ENCODE measurements at places on chromosomes 4 and X.

DNA sequence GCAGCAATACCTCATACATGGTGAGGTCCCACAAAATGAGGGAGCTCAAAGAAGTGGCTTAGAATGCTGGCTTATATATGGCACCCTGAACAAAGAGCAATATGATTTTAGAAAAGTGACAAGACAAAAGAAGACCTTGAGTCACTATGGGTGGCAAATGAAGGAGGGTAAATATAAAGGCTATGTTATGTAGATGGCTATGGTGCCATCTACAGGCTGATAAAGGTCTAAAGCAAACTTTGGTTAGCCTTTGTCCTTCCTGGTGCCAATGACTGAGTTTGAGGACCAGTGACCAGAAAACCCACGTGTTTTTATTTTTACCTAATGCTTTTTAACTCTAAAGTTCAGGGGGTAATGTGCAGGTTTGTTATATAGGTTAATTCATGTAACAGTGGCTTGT lies 151.8 kb downstream of the CCNG2 start:
- H3K36me3 ChIP-seq, result no peaks in the 10 kb centered on the region
- H3K27ac ChIP-seq, result no peak overlapping the region
- H3K27me3 ChIP-seq, result peaks cover 33% of the 10 kb centered on the region
- H3K4me3 ChIP-seq, result no peak overlapping the region
- DNase-seq, result no peak

GRCh38 chr4:121789455-121789854 lies 11.7 kb upstream of the EXOSC9 start:
- no peaks in the 10 kb centered on the region for H3K27me3 ChIP-seq
- H3K4me3 ChIP-seq, result no peak overlapping the region
- H3K27ac ChIP-seq, result no peak overlapping the region
- DNase-seq, result no peak
- H3K4me1 ChIP-seq, result no peaks in the 10 kb centered on the region
- no peaks in the 10 kb centered on the region for H3K36me3 ChIP-seq

DNA sequence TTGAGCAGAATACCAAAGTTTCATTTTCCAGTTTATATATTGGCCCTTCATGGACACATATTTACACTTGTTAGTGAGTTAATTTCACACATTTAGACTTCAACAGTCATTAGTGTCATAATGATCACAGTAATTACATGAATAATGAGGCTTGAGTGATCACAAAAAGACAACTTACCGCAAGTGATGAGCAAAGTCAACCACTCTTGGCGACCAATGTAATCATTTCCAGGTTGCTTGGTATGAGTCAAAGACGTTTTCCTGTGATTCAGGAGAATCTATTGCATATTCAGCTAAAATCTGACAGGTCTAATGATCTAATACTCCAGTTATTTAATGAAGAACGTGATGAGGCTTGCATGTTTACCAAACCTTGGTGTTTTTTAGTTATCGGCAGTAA lies 407.9 kb upstream of the TENM3 start:
- H3K36me3 ChIP-seq, result no peaks in the 10 kb centered on the region
- peaks cover 3% of the 10 kb centered on the region for H3K4me1 ChIP-seq
- H3K27ac ChIP-seq, result no peak overlapping the region
- DNase-seq, result no peak

DNA sequence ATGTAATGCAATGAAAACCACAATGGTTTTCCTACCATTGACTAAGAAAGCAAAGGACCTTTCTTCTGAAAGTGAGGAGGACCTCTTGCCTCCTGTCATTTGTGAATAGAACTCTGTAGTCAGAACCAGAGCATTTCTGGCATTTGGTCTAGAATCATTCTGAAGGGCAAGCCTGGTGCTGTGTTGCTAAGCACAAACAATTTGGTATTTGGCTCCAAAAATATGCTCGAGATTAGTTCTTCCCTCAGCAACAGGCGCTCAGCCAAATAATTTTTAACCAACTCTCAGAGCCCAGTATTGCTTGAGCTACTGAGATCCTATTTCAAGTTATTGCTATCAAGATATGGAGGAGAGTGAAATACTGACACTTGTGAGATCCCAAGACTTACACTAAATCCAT lies 71.0 kb downstream of the SNCA start:
- H3K4me3 ChIP-seq, result no peak overlapping the region
- no peak overlapping the region for H3K27ac ChIP-seq
- H3K27me3 ChIP-seq, result no peaks in the 10 kb centered on the region
- no peak for DNase-seq
- no peaks in the 10 kb centered on the region for H3K4me1 ChIP-seq

GRCh38 chr4:129143359-129143758 lies 47.4 kb downstream of the C4orf33 start:
- DNase-seq, result no peak
- H3K4me3 ChIP-seq, result no peak overlapping the region
- H3K27ac ChIP-seq, result no peak overlapping the region
- H3K27me3 ChIP-seq, result no peaks in the 10 kb centered on the region
- H3K4me1 ChIP-seq, result peaks cover 2% of the 10 kb centered on the region

GRCh38 chr4:24781999-24782745 lies 13.2 kb upstream of the SOD3 start:
- H3K27ac ChIP-seq, result no peak overlapping the region
- DNase-seq, result no peak

DNA sequence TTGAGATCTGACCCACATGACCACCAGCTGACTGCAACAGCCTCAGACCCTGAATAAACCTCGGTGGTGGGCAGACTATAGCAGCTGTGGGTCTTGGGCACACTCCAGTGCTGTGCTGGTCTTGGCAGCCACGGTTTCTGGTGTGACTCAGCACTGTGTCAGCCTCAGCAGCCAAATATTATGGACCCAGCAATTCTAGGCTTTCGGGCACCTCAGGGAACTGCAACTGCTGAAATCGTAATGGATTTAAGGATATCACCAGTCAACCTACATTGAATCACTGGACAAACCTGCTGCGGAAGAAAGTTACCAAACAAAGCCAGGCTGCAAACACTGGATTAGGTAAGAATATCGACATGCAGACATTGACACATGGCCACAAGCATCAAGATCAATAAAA lies 10.5 kb upstream of the UBE2NL start:
- H3K27me3 ChIP-seq, result no peaks in the 10 kb centered on the region
- no peaks in the 10 kb centered on the region for H3K4me1 ChIP-seq
- DNase-seq, result no peak
- H3K27ac ChIP-seq, result no peak overlapping the region
- H3K36me3 ChIP-seq, result no peaks in the 10 kb centered on the region

DNA sequence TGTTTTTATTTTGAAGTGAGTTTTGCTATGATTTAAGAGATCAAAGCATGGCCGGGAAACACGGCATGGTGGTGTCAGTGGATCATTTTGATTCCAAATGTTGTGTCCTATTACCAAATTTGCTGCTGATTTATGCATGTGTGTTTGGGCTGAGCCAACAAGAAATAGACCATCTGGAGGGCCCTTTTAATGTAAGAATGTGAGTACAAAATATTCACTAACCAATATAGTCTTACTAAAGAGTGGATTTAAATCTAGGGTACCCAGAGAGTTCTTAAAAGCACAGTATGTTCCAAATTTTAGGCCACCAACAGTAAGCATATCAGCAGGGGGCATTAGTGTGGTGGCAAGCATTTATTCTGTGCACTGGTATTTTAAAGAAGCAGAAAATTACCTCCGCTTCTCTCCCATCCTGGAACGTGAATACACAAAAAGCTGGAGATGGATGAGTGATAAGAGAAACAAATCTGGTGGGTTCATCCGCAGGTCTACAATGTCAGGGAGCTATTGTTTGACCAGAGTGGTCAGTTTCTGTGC lies 444.4 kb upstream of the IGFBP7 start:
- no peak overlapping the region for H3K27ac ChIP-seq
- H3K4me3 ChIP-seq, result no peak overlapping the region
- no peaks in the 10 kb centered on the region for H3K36me3 ChIP-seq
- H3K27me3 ChIP-seq, result no peaks in the 10 kb centered on the region
- no peak for DNase-seq

DNA sequence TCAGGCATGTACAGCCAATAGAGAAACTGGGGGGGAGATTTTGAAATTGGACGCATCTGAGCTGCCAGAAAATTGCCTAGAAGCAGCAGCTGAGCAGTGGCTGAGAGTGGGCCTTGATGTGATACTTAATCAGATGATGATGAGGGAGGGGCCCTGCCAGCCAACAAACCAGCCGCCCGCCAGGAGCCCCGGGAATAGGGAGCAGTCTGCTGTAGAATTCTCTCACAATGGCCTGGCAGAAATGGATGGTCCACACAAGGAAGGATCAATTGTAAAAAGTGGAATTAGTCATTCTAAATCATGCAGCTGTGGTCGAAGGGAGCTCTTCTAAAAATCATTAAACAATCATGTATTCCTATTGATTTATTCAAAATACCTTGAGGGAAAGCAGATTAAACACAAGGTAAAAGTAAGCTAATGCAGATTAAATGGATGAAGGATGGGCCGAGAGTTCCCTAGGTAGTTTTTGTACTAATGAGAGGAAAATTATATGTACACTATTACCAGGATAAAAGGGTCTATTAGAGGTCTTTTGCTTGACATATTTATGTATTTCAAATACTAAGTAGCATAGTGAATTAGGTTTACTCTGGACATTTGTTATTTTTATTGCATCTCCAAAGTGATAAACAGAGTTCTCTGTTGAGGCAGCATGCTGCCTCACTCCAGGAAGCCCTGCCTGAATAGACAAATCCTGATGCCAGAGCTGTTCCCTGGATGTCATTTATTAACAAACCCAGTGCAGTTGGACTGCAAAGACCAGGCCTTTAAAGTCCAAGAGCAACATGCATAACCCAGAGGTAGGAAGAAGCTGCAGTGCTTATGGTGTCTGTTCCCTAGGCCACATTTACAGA lies 91.3 kb downstream of the NKX6-1 start:
- no peak for DNase-seq
- no peak overlapping the region for H3K4me3 ChIP-seq
- no peaks in the 10 kb centered on the region for H3K4me1 ChIP-seq

DNA sequence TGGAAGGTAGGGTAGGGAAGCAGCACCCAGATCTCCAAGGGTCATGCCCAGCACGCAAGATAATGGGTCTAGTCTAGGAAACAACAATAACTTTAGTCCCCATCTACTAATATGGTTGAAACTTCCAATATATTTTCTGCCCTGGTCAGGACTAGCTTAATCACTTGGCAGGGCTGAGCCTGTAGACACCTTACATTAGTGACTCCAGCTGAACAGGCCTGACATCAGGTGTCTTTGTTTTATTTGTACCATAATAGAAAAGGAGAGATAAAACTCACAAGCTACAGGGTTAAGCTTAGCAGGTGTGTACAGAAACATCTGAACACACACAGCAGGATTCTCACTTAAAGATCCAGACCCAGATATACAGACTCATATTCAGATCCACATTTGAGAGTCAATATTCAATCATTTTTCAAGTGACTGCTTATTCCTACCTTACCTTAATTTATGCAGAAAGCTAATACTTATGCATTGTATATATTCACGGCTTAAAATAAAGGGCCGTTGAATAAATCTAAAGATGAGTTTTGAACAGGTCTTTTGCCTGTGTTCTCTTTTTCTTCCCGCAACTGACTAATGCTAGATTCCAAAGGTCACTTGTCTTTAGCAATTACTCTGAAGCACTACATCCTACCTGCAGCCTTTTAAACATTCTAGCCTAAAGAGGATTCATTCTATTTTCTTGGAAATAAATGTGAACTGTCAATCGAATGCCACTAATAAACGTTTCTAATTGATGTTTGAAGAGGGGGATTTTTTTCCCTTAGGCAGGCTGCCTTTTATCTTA lies 745.3 kb downstream of the RPA4 start:
- no peaks in the 10 kb centered on the region for H3K27me3 ChIP-seq
- no peaks in the 10 kb centered on the region for H3K4me1 ChIP-seq
- H3K36me3 ChIP-seq, result no peaks in the 10 kb centered on the region
- DNase-seq, result no peak
- H3K4me3 ChIP-seq, result no peak overlapping the region
- H3K27ac ChIP-seq, result no peak overlapping the region

- no peak for DNase-seq
- no peaks in the 10 kb centered on the region for H3K4me1 ChIP-seq
- no peak overlapping the region for H3K4me3 ChIP-seq
Measured at GRCh38 chr4:116332508-116332907, 752.9 kb downstream of the TRAM1L1 start.

- no peaks in the 10 kb centered on the region for H3K36me3 ChIP-seq
- peak; percentile 75 for DNase-seq
- H3K27ac ChIP-seq, result no peak overlapping the region
- H3K4me3 ChIP-seq, result peak overlapping the region; percentile 77
Measured at GRCh38 chrX:125203737-125204578, 115.7 kb upstream of the TEX13C start.

- no peak for DNase-seq
- H3K36me3 ChIP-seq, result no peaks in the 10 kb centered on the region
- H3K4me1 ChIP-seq, result no peaks in the 10 kb centered on the region
- H3K4me3 ChIP-seq, result no peak overlapping the region
Measured at GRCh38 chrX:153692611-153693156, 5.0 kb downstream of the SLC6A8 start.

DNA sequence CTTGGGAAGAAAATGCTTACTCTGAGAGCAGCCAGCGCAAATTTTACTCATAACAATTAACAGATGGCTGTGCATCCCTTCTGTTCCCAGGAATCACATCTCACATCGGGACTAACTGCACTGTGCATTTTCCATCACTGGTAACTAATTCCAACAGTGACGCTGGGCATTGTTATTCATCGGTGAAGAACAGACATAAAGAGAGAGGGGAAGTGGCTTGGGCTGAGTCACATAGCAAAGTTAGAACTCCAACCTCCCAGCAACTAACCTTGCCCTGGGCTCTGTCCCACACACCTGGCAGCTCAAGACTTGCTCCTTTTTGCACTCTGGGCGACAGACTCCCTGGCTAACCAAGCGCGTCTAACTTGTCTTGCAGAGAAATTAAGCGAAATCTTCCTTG lies 6.4 kb upstream of the LONRF3 start:
- no peak overlapping the region for H3K4me3 ChIP-seq
- DNase-seq, result no peak
- no peaks in the 10 kb centered on the region for H3K36me3 ChIP-seq
- no peak overlapping the region for H3K27ac ChIP-seq
- peaks cover 16% of the 10 kb centered on the region for H3K27me3 ChIP-seq
- no peaks in the 10 kb centered on the region for H3K4me1 ChIP-seq

GRCh38 chr4:78155616-78156105 lies 98.5 kb downstream of the FRAS1 start:
- H3K4me3 ChIP-seq, result no peak overlapping the region
- H3K27me3 ChIP-seq, result no peaks in the 10 kb centered on the region

GRCh38 chrX:118965395-118965794 lies 9.0 kb upstream of the LONRF3 start:
- H3K27ac ChIP-seq, result no peak overlapping the region
- no peaks in the 10 kb centered on the region for H3K36me3 ChIP-seq
- no peak for DNase-seq
- no peak overlapping the region for H3K4me3 ChIP-seq
- H3K4me1 ChIP-seq, result no peaks in the 10 kb centered on the region
